ENCODE measurements at places on chromosomes 2 and 18.

DNA sequence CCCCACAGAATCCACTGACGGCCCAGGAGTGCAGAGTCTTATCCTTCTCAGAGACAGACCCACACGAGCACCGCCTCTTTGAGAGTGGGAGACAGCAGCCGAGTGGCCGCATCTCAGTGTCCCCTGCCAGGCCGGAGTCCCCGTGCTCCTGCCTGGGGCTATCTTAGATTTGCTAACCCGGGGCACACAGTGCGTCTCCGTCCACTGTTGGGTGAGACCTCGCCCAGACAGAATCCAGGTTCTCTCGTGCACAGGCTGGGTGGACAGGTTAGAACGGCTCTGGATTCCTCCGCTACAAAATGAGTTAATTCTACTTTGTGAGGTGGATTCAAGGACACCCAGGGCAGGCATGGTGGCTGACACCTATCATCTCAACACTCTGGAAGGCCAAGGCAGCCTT is 88.3 kb downstream of the ZNF516 start:
- DNase-seq: no peak

DNA sequence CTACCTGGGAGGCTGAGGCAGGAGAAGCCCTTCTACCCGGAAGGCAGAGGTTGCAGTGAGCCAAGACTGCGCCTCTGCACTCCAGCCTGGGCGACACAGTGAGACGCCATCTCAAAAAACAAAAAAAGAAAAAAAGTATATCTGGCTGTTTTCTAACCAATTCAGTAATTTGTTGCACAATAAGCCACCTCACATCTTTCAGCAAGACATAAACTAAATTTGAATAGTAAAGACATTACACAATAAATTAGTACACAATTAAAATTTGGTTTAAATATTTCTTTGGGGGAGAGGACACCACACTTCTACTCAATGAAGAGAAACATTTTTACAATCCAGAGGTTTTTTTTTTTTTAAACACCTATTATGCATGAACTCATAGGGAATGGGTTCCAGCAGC is 36.0 kb upstream of the MTA3 start:
- DNase-seq: no peak

- DNase-seq: no peak
Measured at GRCh38 chr2:56416500-56417176, 232.8 kb downstream of the CCDC85A start.

- DNase-seq: no peak
Measured at GRCh38 chr18:61973273-61974115, 80.7 kb upstream of the RNF152 start.

- no peak for DNase-seq
Measured at GRCh38 chr2:144659731-144660275, 139.9 kb upstream of the ZEB2 start.

DNA sequence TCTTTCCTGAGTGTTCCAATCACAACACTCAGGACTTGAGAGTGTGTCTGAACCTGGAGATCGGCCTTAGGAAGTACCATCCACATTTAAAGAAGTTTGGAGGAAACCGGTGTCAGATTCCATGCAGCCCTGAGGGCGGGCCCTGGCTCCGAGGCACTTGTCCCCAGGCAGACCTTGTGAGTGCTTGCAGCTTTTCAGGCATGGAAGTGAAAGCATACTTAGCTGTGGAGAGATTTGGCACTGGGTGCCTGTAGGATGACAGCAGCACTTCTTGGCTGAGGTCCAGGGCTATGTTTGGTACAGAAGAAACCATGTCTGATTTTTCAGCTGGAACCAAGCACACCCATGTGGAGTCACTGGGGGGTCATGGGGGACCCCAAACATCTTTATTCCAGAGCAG is 230.8 kb downstream of the SEPTIN10 start:
- no peak for DNase-seq

- no peak for DNase-seq
Measured at GRCh38 chr18:30016179-30016578, 1026.4 kb downstream of the DSC3 start.

GRCh38 chr2:216648105-216648504 is 14.9 kb downstream of the IGFBP2 start:
- DNase-seq: no peak
